ENCODE measurements at places on chromosomes 7 and 10. TPM values are rescaled to one million over a fixed set of nuclear protein-coding genes. Genes with fewer than 3 reads are reported as not detected.
A peak's percentile ranks its signal among the peaks of the same experiment; 100 is the strongest.

- DNase-seq, result no peak
Measured at GRCh38 chr7:29593459-29593858, 29.8 kb downstream of the PRR15 start.

- DNase-seq, result no peak
Measured at GRCh38 chr7:100434297-100435144, 1.8 kb downstream of the PPP1R35 start.

Gene EMX2
- not detected for total RNA-seq

- no peak for DNase-seq
Measured at GRCh38 chr7:158541346-158542010, 46.1 kb downstream of the PTPRN2 start.

- peak; percentile 13 for DNase-seq
Measured at GRCh38 chr10:113473851-113474250, 79.0 kb upstream of the HABP2 start.

Gene MOGAT3
- not detected for total RNA-seq

Gene NKX2-3
- total RNA-seq, result not detected

DNA sequence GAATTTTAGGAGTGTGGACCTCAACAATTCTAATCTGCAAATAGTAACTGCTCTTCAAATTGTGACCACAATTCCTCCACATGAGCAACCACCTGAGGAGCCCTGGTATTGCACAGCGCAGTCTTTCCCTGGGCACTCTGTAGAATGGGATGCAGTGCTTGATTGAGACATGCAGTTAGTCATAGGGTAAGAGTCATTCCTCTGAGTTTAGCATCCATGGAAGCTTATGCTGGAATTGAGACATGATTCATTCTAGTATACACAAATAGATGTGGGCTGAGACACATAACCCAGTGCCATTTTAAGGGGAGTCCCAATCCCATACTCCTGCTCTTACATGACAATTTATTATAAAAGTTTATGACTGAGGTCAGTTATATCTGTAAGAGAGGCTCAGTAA is 582.3 kb upstream of the CNTNAP2 start:
- no peak for DNase-seq

- DNase-seq, result no peak
Measured at GRCh38 chr10:5827841-5828240, 14.6 kb upstream of the GDI2 start.
